ENCODE measurements at places on chromosomes 7 and 10.
A peak's percentile ranks its signal among the peaks of the same experiment; 100 is the strongest.

DNA sequence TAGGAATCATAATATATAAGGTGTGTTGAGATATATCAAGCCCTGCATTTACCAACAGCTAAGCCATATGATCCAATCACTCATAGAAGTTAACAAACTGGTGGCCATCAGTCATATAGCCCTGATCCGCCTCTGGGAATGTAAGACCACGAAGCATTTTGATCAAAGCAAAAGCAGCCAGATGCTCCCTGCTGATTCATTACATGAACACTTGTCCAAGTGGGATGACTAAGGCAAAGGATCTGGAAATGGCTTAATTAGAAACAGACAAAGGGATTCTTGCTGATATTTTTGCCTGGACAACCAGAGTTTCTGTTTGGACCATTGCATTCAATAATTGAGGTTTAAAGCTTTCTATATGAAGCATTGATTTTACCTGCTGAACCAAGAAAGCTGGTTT is 535.5 kb downstream of the GPAM start:
- DNase-seq = no peak

DNA sequence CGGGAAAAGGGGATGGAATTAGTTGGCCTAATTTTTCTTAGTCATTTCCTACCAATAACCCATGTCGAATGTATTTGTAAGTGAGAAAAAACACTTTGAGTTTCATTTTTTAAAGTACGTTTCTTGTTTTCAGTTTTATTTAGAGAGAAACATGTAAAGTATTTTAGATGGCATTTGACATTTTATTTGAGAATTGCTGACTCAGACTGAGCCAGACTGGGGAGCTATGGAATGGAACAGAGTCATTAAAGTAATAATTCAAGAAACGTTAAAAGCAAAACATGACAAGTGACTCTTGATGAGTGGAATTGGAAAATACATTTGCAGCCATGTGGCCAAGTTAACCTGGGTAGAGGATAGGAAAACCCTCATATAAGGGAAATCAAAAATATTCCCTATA is 286.1 kb upstream of the NPSR1 start:
- no peak for DNase-seq

DNA sequence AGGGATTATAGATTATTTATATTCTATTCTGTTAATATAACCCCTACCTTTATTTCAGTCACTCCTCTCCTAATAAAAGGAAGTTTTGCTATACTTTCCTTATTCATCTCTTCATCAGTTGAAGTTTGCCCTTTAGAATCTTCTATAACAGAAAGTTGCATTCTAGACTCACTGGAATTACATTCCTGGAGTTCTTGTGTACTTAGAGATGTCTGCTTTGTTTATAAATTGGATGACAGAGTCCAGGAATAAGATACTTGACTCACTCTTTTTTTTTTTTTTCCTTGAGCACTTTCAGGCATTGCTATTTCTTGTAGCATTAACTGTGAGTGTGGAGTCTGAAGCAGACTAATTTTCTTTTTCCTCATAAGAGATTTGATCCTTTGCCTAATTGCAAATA is 640.8 kb downstream of the XPNPEP1 start:
- no peak for DNase-seq

- peak; percentile 1 for DNase-seq
Observed at GRCh38 chr7:48964074-48964473, 39.7 kb downstream of the CDC14C start.

DNA sequence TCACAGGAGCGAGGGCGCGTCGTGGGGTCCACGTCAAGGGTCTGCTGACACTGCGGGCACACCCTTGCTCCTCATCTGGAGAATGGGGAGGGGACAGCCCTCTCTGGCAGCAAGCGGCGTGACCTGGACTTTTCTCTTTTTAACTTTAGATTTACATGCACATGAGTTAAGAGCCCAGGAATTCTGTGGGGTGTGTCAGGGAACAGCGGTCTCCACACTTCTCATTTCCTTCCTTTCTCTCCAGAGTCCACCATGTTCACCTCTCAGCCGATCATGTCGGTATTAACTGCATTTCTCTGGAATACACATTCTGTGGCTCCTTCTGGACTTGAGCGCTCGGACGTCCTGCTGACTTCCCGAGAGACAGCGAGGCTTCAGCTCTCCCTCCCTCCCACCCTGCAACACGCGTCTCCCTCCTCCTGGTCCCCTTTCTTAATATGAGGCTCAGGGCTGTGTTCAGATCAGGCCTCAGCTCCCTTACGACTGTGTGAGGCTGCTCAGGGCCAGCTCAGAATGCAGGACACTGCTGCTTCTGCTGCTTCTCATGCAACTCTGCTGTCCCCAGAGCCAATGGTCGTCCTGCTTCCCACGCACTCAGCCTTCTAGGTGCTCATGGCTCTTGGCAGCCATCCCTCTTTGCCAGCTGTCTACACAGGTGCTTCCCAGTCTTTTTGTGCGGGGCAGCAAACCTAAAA is 261.3 kb downstream of the ELFN1 start:
- no peak for DNase-seq

DNA sequence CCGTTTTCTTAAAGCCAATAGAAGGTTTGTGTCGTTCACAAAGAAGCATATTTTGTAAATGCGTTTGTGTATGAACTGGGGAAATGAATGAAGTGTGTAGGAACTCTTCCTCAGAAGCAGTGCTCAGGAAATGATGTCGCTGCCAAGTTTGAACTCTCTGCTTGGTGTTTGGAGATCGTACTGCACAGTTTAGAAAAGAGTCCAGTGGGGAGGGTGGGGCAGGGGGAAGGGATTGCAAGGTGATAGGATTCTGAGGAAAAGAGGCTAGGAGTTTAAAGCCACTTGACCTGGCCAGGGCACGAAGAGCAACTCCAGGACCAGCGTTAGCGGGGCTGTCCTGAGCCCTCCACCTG is 122.2 kb downstream of the CUBN start:
- DNase-seq = no peak

DNA sequence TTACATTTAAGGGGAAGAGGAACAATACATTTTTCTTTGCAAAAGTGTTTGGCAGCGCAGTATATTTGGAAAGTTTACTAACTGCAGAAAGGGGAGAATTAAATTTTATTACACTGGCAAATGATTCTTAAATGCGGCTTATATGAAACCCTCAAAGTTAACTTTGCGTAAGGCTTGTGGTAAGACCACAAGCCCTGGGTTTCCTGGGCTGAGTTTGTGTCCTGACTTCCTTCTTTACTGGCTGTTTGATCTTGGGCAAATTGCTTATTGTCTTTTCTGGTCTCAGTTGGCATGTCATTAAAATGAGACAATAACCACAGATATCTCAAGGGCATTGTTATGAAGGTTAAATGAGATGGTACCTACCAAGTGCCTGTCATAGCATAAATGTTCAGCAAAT is 106.8 kb downstream of the GLRX3 start:
- DNase-seq = no peak

DNA sequence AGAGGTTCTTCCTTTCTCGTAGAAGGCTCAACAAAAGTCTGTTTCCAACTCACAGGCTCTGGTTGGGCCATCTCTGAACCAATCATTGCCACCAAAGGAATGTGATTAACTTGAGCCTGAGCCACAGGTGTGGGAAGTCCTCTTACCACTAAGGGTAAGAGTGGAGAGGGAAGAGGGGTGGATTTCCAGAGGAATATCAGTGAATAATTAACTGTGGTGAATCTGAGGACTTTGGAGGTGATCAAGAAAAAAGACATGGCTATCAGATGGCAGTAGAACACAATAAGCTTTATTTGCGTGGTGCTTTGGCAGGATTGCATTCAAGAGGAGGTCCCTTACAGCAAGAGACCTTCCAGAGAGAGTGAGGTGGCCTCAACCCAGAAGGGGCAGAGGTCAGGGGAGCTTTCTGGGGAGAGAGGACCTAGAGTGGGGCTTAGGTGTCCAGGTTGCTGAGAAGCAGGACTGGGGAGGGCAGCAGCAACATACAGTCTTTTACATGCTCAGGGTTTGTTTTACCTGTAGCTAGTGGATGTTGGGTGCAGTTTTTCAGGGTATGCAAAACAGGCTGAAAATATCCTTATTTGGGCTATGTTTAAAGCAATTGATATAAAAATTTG is 61.4 kb downstream of the BBS9 start:
- DNase-seq = no peak

DNA sequence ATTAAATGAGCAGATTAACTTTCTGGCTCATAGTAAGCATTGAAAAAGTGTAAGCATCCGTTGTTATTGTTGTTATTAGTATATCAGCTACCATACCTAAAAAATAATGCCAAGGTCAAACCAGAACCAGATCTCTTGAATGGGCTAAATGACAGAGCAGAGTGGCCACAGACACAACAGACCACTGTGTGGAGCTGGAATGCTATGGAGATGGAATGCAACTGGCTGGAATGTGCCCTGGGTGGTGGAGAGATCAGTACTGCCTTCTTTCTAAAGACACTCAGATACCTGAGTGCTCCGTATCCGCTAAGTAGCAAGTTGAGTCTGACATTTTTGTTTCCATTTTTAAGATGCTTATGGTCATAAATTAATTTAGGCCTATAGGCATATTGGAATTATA is 20.5 kb upstream of the DNAJB12 start:
- DNase-seq = no peak

GRCh38 chr10:129498680-129499079 is 31.6 kb downstream of the MGMT start:
- DNase-seq = no peak

All from CMK (cell line).